ENCODE measurements at places on chromosomes 2 and 18.
A peak's percentile ranks its signal among the peaks of the same experiment; 100 is the strongest.

- DNase-seq, result no peak
Measured at GRCh38 chr2:171319164-171319810, 114.5 kb downstream of the METTL8 start.

DNA sequence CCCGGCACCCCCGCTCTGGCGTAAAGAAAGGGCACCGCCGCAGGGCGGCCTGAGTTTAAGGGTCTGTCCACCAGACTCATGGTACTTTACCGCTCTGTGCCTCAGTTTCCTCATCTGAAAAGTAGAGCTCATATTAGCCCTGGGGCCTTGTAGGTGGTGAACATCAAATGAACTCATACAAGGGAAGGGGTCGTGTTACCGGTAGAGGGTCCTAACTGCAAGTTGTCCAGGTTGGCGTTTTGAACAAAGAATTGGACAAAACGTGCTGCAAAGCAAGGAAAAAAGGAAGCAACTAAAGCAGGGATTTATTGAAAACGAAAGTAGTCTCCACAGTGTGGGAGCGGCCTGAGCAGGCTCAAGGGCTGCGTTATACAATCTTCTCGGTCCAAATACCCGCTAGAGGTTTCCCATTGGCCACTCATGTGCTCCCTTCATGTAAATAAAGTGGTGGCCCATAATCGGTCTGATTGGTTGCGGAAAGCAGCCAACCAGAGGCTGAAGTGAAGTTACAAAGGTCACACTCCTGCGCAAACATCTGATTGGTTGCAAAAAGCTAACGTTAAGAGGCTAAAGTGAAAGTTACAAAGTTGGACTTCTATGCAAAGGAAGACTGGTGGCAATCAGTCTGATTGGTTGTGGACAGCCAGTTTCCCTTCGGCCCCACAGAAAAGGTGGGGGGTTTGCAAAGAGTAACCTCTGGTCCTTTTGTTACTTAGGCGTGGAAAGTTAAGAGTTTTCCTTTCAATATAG, 80.7 kb upstream of the LDLRAD4 start:
- DNase-seq, result peak; percentile 77

DNA sequence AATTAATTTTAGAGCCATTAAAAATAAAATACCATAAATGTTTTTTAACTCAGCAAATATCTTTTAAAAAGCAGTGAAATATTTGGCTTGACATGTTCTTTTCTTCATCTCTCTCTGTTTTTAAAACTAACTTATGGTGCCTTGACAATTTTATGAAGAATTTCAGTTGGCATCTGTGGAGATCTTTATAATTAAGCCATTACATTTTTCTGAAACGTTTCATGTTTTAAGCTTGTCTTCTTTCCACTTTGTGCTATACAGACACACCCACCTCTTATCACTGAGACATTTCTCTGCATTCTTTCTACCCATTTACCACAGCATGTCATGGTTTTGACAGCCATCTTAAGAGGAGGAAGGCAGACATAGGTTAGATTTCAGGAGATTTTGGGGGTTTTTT, 915.1 kb upstream of the FSHR start:
- DNase-seq, result no peak

DNA sequence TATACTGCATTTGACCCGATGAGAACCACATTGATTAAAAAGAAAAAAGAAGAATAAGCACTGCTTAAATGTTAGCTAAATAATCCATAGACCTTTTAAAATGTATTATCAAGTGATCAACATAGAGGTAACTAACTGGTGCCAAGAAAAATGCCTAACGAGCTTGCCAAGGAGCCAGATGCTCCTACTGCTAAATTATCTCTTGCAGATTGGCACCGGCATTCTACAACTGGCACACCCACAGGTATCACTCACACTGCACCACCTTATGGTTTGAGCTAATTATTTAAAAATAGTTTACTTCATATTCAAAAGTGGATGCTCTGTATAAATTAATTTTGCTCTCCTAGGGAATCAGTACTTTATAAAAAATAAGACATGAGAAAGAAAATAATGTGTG, 341.6 kb upstream of the CDH7 start:
- no peak for DNase-seq

GRCh38 chr2:75799859-75800258, 89.1 kb upstream of the GCFC2 start:
- no peak for DNase-seq

DNA sequence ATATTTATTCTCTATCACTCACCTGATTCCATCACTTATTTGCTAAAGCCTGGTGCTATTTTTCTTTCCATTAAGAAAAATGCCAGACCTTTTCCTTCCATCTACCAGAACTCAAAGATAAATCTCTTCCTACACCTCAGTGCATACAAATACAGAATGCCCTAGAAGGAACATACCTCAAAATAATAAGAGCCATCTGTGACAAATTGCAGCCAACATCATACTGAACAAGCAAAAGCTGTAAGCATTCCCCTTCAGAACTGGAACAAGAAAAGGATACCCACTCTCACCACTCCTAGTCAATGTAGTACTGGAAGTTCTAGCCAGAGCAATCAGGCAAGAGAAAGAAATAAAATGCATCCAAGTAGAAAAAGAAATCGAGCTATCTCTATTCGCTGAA, 315.9 kb upstream of the UBE2E3 start:
- no peak for DNase-seq

GRCh38 chr2:30223413-30223874, 7.9 kb upstream of the LBH start:
- no peak for DNase-seq

DNA sequence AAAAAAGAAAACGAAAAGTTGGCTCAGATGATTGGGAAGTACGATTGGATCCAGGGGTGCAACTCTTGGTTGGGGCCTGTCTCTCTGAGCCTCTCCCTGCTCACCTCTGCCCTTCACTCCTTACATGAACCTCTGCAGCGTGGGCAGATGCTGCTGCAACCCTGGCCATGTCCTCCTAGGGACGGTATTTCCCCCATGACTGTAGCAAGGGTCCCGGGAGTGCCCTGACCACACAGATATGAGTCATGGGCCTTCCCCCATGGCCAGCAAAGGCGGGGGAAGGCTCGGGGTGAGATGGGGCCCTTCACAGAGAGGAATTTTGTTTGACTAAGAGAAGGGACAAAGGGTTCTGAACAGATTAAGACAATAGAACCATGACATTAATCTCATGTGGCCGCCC, 129.0 kb downstream of the NCK2 start:
- no peak for DNase-seq

- DNase-seq, result no peak
Measured at GRCh38 chr2:209388446-209389037, 35.3 kb upstream of the MAP2 start.

DNA sequence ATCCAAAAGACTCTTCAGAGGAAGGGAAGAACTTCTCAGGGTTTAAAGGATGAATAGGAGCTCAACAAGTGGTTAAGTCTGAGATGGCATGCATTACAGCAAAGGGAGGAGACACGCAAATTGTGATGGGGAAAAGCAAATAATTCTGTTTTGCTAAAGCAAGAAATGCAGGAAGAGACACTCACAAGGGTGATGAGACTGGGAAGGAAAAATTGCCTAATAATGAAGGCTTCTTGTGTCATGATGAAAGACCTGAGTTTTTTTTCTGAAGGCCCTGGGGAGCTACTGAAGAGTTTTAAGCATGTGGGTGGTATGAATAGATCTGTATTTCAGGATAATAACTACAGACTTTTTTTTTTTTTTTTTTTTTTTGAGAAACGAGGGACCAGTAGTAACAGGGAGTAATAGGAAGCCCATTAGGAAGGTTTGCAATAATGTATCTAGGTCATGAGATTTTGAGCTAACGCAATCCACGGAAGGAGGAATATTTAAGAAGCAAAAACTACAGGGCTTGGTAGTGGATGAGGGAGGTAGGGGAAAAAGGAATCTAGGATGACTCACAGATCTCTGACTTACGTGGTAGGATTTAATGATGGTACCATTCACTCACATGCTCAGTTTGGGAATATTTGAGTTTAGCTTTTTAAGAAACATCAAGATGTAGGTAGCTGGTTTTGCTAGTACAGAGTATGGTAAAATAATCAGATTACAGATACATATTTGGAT, 16.0 kb upstream of the SERPINB3 start:
- DNase-seq, result no peak

DNA sequence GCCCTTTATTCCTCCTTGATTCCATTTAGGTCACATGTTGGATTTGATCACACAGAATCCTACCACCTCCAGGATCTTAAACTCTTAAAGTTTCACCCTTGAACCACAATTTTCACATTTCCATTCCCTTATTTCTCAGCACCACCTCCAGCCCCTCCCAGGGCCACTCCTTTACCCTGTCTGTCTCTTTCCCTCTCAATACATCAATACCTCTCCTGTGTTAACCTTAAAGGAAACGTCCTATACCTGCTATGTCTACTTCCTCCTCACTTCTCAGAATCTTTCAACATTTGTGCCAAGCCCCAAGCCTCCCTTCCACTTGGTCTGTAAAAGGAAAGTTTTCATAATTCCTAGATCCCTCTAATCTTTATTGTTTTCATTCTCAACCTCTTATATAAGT, 158.8 kb downstream of the BAZ2B start:
- DNase-seq, result no peak

DNA sequence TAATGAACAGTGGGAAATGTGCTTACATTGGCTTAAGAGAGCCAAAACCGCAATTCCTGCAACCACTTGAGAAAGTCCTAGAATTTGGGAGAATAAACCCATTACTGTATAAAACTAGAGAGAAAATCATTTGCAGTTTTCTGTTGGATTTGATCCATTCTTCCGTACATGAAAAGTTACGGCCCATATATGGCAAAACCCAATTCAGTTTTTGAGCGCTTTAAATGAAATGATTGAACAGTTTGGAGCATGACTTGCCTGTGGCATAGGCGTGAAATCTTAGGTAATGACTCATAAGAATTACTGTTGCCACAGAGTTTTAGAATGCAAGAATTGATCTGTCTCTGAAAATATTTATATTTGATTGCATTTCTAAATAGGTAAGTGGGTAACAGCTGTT, 52.0 kb downstream of the PHLPP1 start:
- DNase-seq, result no peak

Measured in ovary (tissue), 10 donors.